ENCODE measurements at places on chromosomes 4 and X.
A peak's percentile ranks its signal among the peaks of the same experiment; 100 is the strongest.

DNA sequence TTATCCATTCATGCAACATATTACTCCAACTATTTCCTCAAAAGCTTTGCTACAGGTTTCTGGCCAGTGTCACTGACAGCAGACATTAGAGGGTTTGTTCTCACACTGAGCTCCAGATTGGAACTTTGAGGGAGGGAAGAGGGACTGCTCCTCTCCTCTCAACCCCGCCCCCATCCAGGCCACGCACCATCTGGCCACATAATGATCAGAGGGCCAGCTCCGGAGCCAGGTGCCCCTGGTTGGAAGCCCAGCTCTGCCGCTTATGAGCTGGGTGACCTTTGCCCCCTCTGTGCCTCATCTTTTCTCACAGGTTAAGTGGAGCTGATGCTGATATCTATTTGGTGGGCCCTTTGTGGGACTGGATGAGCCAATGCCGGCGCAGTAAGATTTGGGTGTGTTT, 55.8 kb downstream of the C4orf50 start:
- no peak for DNase-seq

DNA sequence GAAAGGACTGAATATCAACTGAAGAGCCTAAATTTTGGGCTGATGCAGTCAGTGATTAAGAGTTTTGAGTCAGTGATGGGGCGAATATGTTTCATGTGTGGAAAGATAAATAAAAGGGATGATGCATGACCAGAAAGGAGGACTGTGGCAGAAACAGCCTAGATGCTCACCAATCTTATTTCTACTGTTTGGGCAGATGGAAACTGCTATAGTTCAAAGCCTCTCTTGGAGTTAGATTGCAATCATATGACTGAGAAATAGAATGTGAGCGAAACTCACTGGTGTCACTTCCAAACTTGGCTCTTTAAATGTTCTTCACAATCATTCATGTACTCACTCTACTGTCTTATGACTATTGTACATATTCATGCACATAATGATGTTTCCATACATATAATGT, 35.4 kb upstream of the YTHDC1 start:
- DNase-seq = no peak

DNA sequence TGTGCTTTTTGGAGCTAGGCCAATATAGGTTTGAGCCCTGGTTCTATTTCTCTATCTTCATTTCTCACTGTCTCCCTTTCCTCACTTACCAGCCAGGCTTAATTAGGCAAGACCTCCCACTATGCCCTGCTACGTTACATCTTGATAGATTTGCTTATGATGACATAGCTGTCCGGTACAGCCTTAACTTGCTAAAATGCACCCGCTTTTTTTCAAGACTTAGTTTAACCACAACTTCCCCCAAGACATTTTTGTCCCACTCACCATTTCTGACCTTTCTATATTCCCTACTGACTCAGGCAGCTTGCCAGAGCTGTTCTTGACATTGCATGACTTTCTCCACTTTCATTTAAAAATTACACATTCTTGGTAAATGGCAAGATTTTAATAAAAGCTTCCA, 152.6 kb downstream of the MID1 start:
- no peak for DNase-seq

GRCh38 chr4:156255230-156256007, 301.8 kb upstream of the CTSO start:
- DNase-seq = no peak

DNA sequence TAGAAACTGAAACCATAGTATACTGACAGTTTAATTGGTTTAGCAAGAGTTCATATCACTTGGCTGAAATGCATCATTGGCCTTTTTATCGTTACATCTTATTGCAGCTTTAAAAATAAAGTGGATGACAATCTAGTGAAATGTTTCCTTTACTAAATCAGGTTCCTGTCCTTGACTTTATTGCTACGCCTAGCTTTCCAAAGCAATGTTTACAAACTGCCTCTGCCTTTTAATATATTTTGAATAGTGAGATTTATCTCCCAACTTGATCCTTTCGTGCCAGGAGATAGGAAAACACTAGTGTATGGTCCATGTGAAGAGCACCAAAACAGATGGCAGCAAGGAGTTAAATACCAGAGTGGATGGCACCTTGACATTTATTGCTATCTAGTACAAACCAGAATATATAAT, 67.0 kb downstream of the GPC3 start:
- DNase-seq = no peak

DNA sequence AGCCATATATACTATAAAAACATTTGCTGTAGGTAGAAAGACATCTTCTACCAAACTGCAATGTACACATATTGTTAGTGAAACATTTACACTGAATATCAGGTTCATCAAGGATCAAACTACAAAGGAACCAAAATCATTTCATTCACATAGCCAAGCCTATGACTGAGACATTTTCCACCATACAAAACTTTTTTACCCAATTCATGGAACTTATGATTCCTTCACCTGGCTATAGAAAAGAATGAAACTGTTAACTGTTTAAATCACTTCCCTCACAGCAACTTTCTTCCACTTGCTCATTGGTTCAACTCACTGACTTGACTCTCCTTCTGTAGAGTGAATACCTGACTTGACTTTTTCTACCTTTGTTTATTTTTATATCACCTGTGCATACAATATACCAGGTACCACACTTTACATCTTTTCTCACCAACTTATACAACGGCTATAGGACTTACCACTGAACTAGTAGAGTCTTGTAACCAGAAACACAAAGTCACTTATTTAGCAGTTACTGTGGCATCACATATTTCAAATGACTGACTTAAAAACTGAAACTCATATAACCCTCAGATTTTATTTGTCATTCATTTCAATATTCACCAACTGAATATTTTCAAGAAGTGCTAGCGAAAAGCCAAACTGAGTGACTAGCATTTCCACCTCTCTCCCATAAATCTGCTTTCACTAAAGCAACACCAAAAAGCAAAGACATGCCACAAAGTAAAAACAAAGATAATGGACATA, 30.9 kb downstream of the CAMK2D start:
- DNase-seq = no peak

- DNase-seq = no peak
Measured at GRCh38 chr4:147362938-147363337, 118.0 kb upstream of the EDNRA start.

- no peak for DNase-seq
Measured at GRCh38 chr4:126678618-126679017, 954.1 kb upstream of the INTU start.

DNA sequence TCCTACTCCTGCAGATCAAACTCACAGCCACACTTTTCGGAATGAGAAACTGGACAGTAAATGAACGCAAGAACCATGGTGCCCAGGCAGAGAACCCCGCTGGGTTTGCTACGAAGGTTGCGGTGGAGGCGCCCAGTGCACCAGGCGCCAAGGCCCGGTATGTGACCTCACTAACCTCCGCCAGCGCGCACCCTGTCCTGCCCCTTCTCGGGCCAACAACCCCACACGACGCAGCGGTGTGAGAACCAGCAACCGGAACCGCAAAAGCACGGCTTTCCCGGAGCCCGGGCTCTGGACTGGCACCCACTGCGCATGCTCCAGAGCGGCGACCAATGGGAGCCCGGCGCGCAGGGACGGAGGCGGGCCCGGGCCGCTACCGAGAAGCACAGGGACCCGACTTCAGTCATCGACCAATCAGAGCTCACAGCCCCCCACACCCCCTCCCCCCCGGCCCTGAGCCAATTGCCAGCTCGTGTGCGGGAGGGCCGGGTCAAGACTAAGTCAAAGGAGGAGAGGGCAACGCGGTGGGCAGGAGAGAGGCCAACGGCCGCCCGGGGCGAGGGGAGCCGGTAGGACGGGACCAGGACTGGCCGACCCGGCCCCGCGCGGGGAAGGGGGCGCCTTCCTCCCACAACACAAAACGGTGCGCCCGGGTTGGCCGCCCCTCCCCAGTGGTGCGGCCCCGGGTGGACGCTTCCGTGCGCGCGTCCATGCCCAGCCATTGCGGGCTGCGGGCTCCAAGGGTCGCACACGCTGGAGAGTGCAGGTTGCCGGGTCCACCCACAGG, 7.3 kb upstream of the WAS start:
- DNase-seq = peak; percentile 81

GRCh38 chrX:112094729-112095128, 12.2 kb upstream of the TRPC5 start:
- no peak for DNase-seq

DNA sequence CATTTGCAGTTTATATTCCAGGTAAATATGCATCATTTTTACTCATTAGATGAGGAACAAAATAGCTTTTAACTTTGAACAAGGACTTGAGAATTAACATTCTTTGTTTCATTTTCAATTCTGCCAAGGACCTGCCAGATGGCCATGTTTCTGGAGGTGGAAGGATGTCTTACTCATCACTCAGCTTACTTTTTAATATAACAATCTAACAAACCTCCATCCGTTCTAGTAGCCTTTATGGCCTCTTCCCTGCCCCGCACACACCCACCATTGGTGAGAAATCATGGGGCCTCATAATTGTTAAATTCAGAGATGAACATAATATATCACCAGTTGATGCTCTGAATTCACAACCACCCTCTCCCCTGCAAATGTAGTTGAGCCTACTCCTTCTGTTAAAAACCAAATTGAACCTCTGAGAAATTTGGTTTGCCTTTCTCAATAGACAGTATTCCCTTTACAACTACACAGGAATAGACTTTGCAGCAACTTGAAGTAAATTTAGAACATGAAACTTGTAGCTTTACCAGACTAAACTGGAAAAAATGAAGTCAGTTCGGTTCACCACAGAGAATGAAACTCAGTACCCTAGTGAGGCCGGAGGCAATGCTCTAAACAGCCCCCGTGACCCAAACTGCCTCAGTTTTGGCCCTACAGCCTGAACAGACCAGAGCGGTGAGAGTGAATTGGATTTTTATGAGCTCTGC, 50.1 kb upstream of the ACSL4 start:
- DNase-seq = no peak

DNA sequence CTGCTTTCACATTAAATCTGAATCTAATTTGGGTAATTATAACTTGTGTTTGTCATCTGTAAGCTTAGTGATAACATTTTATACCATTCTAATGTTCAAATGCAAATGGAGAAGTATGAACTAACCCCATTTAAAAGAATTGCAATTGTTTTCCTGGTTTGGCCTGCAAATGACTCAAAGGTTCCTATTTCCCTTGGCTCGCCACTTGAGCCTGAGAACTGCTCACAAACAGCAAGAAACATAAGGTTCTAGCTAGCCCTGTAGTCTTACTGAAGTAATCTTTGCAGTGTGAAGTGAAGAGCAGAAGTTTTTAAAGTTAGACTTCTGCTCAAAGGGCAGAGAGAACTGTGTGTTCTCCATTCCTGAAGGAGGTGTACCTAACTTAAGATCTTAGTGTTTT, 27.2 kb downstream of the UPRT start:
- no peak for DNase-seq

DNA sequence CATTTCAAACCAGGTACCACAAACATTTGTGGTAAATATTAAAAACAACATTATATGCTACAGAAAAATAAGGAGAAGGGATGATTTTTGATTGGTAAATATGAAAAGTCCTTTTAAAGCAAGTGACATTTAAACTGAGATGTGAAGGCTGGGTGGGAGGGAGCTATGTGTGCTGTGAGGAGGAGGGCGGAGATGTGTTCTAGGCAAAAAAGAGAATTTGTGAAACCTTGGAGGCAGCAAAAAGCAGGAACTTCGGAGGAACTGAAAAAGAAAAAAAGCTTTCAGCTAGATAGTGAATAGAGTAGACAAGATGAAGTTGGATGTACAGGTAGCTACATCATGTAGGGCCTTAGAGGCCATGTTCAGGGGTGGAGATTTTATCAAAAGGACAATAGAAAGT, 10.1 kb upstream of the ARAP2 start:
- no peak for DNase-seq

DNA sequence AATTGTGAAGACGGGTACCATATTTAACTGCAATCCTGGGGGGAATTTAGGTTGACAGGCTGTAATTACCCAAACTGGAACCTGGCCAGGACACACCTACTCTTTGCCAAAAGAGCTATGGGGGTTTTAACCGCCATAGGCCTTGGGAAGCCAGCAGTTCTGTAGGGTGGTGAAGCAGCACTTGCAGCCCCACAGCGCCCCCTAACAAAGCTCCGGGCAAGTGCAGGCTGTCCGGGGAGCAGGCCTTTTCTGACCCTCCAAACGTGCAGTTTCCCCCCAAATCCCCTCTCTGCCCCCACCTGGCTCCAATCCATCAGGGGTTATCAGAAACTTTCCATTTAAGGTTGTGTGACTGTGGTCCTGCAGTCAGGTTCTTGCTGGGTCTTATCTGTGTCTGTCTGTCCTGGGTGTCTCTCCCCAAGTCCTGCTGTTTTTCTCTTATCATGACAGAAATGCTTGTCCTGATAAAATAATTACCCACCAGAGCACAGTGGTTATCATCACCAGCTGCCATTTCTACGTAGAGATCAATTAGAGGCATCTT, 350.9 kb downstream of the MID1IP1 start:
- peak; percentile 7 for DNase-seq

DNA sequence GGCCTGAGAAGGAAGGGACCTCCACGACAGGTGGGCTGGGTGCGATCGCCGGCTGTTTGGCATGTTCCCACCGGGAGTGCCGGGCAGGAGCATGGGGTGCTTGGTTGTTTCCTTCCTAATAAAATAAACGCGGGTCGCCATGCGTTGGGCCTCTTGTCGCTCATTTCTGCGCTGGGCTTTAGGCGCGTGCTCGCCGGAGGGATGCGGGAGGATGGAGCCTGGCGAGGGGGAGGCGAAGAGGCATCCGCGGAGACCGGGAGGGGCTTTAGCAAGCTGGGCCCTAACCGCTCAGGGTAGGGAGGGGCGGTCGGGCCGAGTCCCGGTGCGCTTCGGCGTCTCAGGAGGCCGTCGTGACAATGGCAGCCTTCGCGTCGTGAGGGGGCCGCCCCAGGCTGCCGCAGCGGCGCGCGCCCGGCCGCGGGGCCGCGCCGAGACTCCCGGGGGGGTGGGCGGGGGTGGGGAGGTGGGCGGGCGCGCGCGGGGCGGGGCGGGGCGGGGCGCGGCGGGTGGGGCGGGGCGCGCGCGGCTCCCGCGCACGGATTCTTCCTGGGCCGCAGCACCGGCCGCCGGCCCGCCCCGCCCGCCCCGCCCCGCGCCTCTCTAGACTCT, 476 bp upstream of the GDI1 start:
- DNase-seq = no peak

DNA sequence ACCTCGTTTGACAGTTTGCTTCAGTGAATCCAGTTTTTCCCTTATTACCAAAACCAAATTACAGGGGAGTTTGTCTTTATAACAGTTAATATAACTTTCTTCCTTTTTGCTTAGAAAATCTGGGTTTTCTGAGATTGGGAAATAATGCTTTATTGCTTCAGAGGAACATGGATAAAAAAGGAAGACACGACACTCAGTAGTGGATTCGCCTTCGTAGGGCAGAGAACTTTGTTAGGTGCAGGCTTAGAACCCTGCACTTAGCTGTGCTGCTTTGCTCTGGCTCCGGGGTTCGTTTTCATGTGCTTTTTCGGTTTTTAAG, 188.2 kb downstream of the SOWAHB start:
- DNase-seq = no peak

- DNase-seq = no peak
Measured at GRCh38 chr4:109472343-109472761, 38.7 kb downstream of the SEC24B start.

- DNase-seq = no peak
Measured at GRCh38 chr4:141570290-141570689, 66.1 kb upstream of the IL15 start.

GRCh38 chr4:185847352-185848097, 35.5 kb upstream of the SORBS2 start:
- DNase-seq = no peak

GRCh38 chrX:136021903-136022302, 36.7 kb downstream of the SLC9A6 start:
- DNase-seq = no peak

- DNase-seq = no peak
Measured at GRCh38 chr4:165393051-165393450, 14.2 kb downstream of the CPE start.

- no peak for DNase-seq
Measured at GRCh38 chr4:137361756-137362470, 170.4 kb downstream of the PCDH18 start.

Measured in Jurkat, Clone E6-1 (cell line).